ENCODE measurements at places on chromosomes 3 and 15.

GRCh38 chr3:158279609-158280008 lies 169.7 kb downstream of the RSRC1 start:
- no peak for DNase-seq

DNA sequence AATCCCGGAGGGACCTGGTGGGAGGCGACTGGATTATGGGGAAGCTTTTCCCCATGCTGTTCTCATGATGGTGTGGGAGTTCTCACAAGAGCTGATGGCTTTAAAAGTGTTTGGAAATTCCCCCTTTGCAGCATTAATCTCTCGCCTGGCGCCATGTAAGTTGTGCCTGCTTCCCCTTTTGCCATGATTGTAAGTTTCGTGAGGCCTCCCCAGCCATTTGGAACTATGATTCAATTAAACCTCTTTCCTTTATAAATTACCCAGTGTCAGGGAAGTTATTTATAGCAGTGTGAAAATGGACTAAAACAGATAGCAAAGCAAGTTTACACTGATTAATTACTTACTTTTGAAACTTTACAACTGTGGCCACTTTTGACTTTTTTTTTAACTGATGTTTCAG lies 10.6 kb upstream of the U2SURP start:
- no peak for DNase-seq

DNA sequence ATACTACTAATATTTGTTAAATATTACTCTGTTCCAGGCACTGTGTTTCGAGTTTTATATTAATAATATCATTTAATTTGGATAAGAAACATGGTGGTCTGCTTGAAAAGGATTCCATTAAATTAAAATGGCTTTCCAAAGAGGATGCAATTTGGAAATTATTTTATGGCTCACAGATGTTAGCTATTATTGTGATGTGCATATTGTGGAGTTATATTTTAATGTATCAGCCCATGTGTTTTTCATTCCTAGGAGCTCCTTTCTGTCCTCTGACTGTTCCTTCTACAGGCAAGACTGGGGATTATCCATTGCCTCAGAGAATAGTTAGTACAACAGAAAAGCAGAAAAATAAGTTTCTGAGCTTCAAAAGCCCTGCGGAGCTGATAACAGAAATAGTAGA lies 376.7 kb upstream of the PDZRN3 start:
- no peak for DNase-seq

DNA sequence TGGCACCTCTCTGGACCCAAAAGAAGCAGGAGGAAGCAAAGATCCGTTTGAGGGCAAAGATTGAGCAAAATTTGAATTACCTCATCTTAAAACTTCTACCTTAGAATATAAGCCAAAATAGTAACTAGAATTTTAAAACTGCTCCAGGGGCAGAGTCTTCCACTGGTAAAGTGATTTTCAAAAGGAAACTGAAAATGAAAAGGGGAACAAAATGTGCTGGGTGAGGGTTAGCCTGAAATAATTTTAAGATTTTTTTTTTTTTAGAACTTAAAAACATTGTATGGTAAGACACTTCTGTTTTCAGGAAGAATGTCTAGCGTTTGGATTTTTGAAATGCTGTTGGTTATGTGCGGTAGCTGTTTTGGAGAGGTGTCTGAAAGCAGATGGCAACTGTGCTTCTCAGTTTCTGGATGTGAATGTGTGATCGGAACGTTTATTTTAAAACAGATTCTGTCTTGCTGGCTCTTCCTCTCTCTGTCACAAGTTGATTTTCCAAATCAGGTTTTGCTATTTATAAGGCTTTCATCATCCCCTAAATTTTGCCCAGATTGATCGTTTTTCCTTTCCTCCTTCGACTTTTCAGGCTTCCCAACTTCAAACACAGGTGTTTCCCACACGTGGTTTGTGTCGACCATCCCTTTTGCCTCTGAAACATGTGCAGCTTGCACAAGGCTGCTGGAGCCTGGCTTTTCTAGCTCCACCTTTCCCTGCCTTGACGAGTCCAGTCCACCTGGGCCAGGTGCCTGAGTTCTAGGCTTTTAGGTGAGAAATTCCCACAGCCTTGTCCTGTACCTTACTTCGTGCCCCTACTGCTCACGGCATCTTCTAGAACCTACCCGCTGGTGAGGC lies 3.3 kb downstream of the LRRK1 start:
- DNase-seq = no peak

Measured in H1 (cell line).